Omental fat pad (tissue), 4 donors: ENCODE measurements at places on chromosomes 6 and 20.

GRCh38 chr6:125285936-125286335 is 15.8 kb downstream of the HDDC2 start:
- DNase-seq: no peak

- no peak for DNase-seq
Measured at GRCh38 chr6:82467338-82467737, 103.7 kb downstream of the TPBG start.

DNA sequence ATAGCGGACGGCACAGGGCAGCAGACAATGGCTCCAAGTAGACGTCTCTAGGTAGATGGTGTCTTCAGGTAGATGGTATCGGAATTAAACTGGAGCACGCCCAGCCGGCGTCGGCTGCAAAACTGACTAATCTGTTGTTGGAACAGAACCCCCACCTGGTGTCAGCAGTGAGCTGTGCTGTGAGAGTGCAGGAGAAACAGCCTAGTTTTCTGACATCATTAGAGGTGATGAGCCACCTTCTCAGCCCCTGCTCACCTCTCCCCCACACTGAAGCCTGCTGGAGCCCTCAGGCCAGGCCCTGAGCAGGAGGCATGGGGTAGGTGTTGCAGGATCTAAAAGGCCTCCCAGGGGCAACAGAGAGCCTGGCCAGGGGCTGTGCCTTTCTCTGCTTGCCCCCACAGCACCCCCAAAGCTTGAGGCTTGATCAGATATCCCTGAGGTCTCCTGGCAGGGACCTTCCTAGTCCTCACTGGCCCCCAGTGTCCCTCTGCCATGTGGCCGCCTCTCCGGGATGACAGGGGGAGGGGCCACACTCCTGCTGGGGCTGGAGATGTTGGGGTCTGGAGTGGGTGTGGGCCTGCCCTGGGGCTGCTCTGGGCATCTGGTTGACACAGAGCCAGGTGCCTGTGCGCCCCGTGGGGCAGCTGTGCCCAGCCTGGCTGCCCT is 6.9 kb upstream of the HELZ2 start:
- no peak for DNase-seq

DNA sequence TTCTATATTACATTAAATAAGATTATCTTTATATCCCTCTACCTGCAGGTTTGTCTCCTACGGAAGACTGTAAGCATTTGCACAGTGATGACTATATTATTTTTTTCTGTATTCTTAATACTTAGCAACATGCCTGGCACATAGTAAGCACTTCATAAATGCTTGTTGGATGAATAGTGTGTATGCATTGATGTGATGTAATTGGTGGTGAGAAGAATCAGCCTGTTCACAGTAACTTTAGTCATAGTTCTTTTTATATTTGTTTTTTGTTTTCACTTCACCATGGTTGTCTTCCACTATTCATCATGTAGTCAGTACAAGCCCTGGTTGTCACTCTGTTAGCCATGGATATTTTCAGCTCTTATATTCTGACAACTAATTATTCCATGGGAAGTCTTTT is 184.0 kb upstream of the FLRT3 start:
- no peak for DNase-seq

GRCh38 chr20:39751557-39752137 is 789.5 kb downstream of the DHX35 start:
- no peak for DNase-seq

DNA sequence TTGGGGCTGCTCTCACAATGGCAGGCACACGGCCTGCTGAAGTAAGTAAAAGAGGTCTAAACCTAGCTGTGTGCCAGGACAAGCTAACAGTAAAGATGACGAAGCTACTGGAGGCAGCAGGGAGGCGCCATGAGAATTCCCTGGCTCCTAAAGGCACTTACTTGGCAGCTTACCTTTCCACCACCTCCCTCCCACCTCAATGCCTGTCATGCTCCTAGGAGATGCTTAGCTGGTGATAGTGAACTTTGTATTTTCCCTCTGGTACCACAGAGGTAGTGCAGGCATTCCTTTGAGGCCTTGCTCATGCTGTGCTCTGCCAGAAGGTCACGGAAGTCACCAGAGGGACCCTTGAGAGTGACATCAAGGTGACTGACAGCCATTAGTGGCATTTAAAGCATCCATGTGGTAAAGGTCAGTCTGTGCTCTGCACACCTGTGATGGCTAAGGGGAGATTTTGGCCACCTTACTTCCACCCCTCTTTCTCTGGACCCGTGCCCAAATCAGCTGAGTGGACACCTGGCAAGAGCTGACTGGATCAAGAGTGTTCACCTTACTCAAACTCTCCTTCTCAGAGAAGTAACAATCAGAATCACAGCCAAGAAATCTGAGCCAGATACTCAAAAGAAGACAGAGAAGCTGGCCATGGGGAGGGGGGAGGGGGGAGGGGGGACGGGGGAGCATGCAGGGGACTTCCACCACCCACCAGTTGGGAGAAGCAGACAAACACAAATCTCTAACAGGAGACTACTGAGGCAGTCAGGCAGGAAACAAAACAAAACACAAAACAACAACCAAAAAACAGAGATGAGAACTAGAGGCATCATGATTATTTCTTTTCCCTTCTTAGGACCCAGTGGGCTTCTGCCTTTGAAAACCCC is 2.9 kb downstream of the FKBP1A start:
- no peak for DNase-seq

- no peak for DNase-seq
Measured at GRCh38 chr6:113115196-113115595, 741.9 kb upstream of the MARCKS start.

- DNase-seq: no peak
Measured at GRCh38 chr6:143505111-143505510, 6.4 kb downstream of the FUCA2 start.

- DNase-seq: no peak
Measured at GRCh38 chr6:86152546-86152945, 509.9 kb upstream of the SYNCRIP start.

GRCh38 chr6:20661721-20662120 is 127.5 kb downstream of the CDKAL1 start:
- DNase-seq: no peak

GRCh38 chr6:109265530-109265929 is 116.7 kb downstream of the CD164 start:
- no peak for DNase-seq

DNA sequence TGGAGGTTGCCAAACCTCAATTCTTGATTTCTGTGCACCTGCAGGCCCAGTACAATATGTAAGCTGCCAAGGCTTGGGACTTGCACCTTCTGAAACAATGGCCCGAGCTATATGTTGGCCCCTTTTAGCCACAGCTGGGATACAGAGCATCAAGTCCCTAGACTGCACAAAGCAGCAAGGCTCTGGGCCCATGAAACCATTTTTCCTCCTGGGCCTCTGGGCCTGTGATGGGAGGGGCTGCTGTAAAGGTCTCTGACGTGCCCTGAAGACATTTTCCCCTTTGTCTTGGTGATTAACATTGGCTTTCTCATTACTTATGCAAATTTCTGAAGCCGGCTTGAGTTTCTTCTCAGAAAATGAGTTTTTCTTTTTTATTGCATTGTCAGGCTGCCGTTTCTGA is 40.5 kb upstream of the SLC35F1 start:
- no peak for DNase-seq

GRCh38 chr6:32664827-32665362 is 1.6 kb downstream of the HLA-DQB1 start:
- DNase-seq: no peak

DNA sequence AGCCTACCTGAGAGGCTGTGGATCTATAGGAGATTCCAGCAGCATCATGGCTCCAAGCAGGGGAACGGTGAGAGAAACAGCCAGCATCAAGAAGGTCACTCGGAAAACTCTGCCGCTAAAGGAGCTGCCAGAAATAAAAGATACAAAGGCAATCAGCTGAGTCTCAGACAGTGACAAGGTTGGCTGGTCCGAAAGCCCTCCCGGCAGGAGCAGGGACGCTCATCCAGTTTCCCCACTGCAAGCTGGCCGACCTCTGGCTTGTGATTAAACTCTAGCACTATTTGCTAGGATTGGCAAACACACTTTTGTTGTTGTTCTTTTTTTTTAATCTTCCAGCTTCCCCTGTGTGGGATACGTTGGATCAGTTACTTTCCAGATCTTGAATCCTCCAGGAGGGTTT is 8.7 kb downstream of the APMAP start:
- no peak for DNase-seq
